ENCODE measurements at places on chromosomes 16 and 17. TPM values are rescaled to one million over a fixed set of nuclear protein-coding genes. Genes with fewer than 3 reads are reported as not detected.

DNA sequence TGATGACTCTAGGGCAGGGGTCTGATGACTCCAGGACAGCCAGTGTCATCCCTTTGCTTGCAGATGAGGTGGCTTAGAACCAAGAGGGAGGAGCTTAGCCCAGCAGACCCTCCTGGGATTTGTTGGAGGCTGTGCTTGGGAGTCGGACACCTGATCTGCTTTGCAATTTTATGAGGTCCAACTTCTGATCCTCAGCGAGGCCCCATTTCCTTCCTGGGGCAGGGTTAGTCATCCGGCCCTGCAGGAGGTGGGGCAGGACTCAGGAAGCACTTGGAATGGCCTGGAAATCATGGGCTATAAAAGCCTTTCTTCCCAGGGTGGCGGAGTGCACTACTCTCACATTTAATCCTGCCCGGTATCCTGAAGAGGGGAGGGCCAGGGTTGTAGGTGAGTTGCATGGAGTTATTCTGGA lies 168.5 kb downstream of the MSI2 start:
- no peak overlapping the region for H3K4me3 ChIP-seq
- peaks cover 23% of the 10 kb centered on the region for H3K4me1 ChIP-seq
- H3K27ac ChIP-seq, result no peak overlapping the region
- no peak for DNase-seq

- H3K27ac ChIP-seq, result no peak overlapping the region
- no peaks in the 10 kb centered on the region for H3K36me3 ChIP-seq
- DNase-seq, result no peak
- H3K4me1 ChIP-seq, result no peaks in the 10 kb centered on the region
- H3K4me3 ChIP-seq, result no peak overlapping the region
Measured at GRCh38 chr16:76926595-76926994, 264.4 kb upstream of the MON1B start.

DNA sequence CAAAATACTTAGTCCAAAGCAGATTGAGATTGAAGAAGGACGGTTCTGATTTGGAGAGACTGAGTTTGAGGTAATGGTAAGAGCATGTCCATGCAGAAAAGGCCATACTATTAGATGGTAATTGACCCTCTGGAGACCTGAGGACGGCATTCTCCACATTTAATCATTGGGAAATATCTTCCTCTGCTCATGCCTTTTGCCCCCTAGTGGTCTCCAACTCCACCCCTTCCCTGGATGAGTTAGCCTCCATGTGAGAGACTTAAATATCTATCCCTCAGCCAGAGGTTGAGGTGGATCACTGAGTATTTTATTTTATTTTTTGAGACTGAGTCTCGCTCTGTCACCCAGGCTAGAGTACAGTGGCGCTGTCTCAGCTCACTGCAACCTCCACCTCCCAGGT lies 10.4 kb upstream of the OR3A1 start:
- H3K27ac ChIP-seq, result no peak overlapping the region
- H3K4me3 ChIP-seq, result no peak overlapping the region
- H3K4me1 ChIP-seq, result no peaks in the 10 kb centered on the region
- no peaks in the 10 kb centered on the region for H3K36me3 ChIP-seq

GRCh38 chr16:26344240-26344776 lies 652.5 kb downstream of the HS3ST4 start:
- DNase-seq, result no peak
- no peak overlapping the region for H3K4me3 ChIP-seq
- H3K27me3 ChIP-seq, result no peaks in the 10 kb centered on the region
- no peaks in the 10 kb centered on the region for H3K4me1 ChIP-seq
- H3K27ac ChIP-seq, result no peak overlapping the region
- H3K36me3 ChIP-seq, result no peaks in the 10 kb centered on the region

DNA sequence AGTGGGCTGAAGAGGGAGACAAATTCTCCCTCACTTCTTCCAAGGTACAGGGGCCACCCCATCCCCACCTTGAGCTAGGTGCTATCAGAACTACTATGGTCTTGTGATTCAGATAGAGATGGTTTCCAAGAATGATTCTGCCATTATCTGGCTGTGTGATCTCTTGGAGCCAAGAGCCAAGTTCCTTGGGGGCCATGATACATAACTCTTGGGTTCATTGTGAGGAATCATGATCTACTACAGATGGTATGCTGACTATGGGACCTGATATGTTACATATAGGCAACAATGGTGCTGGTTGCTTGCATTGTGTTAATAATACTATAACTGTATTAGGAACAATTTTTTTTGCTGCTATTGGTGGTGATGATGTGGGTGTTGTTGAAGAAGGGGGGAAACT lies 45.7 kb downstream of the DYNLRB2 start:
- no peak overlapping the region for H3K4me3 ChIP-seq
- no peaks in the 10 kb centered on the region for H3K27me3 ChIP-seq
- H3K36me3 ChIP-seq, result no peaks in the 10 kb centered on the region
- DNase-seq, result no peak
- no peak overlapping the region for H3K27ac ChIP-seq
- peaks cover 9% of the 10 kb centered on the region for H3K4me1 ChIP-seq

- H3K27ac ChIP-seq, result no peak overlapping the region
- no peaks in the 10 kb centered on the region for H3K4me1 ChIP-seq
- no peaks in the 10 kb centered on the region for H3K36me3 ChIP-seq
Measured at GRCh38 chr17:51493206-51493605, 232.9 kb downstream of the UTP18 start.

DNA sequence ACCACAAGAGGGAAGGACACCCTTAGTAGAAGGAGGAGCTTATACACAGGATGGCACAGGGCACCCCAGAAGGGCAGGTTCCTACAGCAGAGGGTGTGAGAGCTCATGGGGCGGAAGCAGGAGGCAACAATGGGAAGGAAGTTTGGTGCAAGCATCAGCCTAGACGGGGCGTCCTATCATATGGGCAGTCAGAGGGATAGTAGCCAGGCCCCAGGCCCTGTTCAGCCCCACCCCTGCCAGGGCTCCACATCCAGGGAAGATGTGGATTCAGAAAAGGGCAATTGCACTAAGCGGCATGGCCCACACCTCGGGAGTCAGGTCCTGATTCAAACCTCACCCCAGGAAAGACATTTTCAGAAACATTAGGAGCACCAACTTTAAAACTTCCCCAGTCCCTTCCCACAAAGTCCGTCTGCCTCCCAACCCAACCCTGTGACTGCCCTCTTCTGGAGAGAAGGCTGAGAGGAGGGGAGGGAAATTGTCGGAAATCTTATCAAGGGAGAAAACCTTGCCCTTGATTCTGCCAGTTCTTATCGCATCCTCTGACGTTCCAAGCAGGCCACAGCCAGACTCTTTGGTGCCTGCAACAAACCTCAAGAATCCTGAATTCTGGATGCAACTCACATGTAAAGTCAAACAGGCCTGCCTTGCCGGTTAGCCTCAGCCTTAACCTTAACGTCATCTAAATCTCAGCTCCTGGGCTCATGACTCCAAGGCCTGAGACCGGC lies 198.8 kb upstream of the CDH5 start:
- H3K36me3 ChIP-seq, result no peaks in the 10 kb centered on the region
- no peaks in the 10 kb centered on the region for H3K4me1 ChIP-seq

DNA sequence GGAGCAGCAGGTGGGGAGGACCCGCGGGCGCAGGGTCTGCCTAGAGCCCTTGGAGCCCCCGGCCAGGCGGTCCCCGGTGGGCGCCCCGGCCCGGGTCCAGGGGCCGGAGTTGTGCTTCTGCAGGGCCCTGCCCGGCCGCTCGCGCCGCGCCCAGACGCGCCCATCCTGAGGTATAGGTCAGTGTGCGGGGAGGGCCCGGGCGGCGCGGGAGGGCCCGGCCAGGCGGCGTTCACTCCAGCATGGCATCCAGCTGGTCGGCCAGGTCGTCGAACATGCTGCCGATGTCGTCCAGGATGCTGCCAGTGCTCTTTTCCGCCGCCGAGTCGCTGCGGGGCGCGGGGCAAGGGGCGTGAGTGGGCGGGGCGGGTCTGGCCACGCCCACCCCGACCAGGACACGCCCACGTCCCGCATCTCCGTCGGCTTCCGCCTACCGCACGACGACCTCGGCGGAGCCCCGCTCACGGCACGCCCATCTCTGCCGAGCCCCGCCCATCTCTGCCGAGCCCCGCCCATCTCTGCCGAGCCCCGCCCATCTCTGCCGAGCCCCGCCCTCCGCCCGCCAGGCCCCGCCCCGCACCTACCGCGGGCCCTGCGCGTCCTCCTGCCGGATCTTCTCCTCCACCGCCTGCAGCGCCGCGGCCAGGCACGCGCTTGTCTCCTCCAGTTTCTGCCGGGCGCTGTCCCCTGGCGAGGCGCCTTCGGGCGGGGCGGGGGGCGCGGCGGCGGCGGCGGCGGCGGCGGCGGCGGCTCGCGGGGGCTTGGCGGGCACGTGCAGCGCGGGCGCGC lies 17.9 kb downstream of the CASKIN1 start:
- no peak overlapping the region for H3K27ac ChIP-seq
- no peaks in the 10 kb centered on the region for H3K36me3 ChIP-seq
- no peak overlapping the region for H3K4me3 ChIP-seq
- no peaks in the 10 kb centered on the region for H3K4me1 ChIP-seq

DNA sequence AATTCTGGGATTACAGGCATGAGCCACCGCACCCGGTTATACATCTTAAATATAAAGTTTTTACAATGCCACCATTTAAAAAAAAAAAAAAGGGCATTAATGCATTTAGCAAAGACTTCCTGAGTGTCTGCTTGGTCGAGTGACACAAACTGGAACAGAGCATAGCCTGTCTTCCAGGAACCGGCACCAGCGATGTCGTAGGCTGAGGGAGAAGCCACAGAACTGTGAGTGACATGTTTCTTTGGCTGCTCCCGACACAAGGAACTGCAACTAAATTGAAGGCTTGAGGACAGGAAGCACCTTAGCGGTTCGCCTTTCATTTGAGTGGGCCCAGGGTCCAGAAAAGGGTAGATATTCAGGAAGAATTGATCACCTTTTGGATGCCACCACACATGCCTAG lies 717.8 kb downstream of the MAF start:
- H3K27me3 ChIP-seq, result no peaks in the 10 kb centered on the region
- H3K36me3 ChIP-seq, result no peaks in the 10 kb centered on the region
- H3K27ac ChIP-seq, result no peak overlapping the region
- H3K4me3 ChIP-seq, result no peak overlapping the region
- DNase-seq, result no peak

DNA sequence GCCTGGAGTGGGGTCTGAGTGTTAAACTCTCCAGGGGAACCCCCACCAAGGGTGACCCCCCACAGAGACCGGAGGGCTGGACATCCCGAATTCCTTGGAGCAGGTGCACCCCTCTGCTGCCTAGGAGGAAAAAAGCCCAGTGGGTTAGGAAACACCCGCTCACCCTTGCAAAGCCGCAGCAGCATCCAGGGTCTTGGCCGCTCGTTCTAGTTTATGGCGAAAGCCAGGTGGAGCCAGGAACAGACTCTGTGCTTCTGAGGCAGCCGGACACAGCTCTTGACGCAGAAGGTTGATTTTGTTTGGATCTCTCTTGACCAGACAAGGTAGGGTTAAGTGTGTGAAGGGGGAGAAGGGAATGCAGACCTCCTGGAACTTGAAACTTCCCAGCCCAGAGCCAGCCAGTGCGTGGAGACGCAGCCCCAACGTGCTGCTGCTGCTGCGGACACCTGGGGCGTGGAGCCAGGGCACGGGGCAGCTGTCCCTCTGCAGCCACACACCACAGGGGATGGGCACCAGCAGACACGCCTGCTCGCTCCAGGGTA lies 154.5 kb downstream of the LAT start:
- H3K27ac ChIP-seq, result no peak overlapping the region
- no peaks in the 10 kb centered on the region for H3K4me1 ChIP-seq

- peak overlapping the region; percentile 78 for H3K4me3 ChIP-seq
- peaks cover 28% of the 10 kb centered on the region for H3K36me3 ChIP-seq
- H3K4me1 ChIP-seq, result peaks cover 16% of the 10 kb centered on the region
- DNase-seq, result peak; percentile 63
- peak overlapping the region; percentile 71 for H3K27ac ChIP-seq
Measured at GRCh38 chr16:30700491-30700890, 1.5 kb downstream of the SRCAP start.

STX1B gene
- total RNA-seq, result 10.7 TPM

CRYBA1 gene
- total RNA-seq, result not detected

EVI2A gene
- total RNA-seq, result 1.1 TPM

PDILT gene
- not detected for total RNA-seq

SLFN11 gene
- 0.25 TPM for total RNA-seq

CIBAR2 gene
- not detected for total RNA-seq

All from astrocyte (in vitro differentiated cells and primary cell).